NCI-H1417 treated with DMSO at 0.1 percent for 48 hours (cell line): ENCODE measurements at places on chromosomes 13 and 19.

GRCh38 chr19:44530777-44531176 is 1.3 kb upstream of the CEACAM20 start:
- no peak for DNase-seq

DNA sequence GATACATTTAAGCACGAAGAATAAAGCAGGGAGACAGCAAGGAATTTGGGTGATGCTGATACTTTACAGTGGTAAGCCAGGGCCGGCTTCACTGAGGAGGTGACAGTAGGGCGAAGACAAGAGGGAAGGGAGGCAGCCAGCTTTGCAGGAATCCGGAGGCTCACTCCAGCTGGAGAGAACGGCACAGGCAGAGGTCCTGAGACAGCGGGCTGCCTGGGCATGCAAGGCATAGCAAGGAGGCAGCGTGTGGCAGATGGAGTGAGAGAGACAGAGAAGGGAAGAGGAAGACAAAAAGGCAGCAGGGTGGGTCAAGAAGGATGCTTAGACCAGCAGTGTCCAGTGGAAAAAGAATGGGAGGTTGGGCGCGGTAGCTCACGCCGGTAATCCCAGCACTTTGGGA is 83.2 kb upstream of the WASF3 start:
- no peak for DNase-seq

- no peak for DNase-seq
Observed at GRCh38 chr19:34314437-34315313, 50.3 kb upstream of the GPI start.

DNA sequence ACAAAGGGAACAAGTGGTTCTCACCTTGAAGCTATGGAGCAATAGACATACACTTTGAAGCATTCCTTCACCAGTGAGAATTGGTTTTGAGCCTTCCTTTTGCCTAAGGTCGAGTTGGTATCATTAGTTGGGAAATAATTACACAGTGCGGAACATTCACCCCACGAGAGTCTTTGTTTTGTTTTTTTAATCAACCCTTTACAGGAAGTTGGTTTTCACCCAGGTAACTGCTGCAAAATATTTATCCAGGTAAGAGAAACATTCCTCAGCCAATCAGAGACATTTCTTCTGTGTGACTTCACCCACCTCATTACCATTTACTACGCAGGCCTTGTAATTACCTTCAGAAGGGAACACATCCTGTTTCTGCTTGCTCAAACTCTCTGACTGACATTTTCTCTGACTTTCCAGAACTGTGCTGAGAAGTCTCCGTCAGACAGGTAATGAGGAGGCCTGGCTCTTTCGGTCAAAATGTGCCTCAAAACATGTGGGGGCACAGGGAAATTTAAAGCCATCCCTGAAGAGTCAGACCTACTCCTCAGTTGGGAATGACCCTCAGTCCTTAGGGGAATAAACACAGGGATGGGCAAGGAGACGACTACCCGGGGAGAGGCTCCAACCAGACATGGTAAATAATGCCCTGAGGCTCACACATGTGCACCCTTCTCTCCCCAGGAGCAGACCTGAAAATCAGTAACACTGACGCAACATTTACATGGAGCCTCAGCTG is 22.7 kb upstream of the SERP2 start:
- no peak for DNase-seq

DNA sequence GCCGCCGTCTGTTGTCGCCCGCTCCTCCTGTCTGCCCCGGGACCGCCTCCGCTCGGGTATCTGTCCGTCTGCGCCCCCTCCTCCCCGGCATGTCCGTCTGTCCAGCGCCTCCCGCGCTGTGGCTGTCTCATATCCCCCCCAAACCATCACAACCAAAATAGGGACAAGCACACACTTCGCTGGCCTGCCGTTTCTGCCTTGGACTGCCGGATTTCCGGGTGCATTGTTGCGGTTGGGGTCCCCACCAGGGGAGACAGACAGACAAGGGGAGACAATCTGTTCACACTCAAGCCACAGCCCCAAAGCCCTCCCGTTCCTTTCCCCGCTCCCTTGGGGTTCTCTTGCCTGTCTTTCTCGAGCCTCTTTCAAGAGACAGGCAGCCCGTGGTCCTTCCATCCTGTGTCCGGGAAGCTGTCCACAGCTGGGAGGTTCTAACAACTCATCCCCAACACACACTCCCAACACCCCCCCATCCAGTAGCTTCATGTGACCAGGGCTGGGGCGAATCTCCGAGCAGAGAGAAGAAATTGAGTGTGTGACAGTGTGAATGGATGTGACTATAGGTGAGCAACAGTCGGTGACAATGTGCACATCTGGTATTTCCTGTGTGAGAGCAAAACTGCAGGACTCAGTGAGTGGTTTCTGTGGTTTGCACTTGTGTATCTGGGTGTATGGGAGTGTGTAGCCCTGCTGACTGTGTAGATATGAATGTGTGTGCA is 16.5 kb upstream of the FOSB start:
- DNase-seq: no peak

- no peak for DNase-seq
Observed at GRCh38 chr13:42047561-42048341, 697 bp upstream of the DGKH start.

DNA sequence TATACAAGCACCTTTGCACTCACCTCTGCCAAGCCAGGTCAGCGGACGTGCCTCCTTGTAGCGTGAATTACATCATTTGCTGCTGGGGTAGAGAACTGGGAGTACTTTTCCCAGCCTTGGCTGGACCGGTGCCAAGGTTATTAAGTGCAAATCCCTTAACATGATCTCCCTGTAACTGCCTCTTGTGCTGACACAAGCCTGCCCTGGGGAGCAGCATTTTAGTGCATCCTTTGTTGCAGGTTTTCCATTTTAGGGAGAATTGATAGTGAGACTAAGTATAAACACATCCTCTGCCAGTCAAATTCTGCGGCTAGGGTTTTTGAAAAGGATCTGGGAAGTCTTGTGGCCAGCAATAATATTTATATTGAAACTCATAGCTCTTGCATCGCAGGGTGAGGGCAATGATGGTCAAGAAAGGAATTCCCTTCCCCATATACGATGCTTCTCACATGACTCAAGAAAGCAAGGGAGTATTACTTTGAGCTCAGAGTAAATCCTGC is 32.7 kb upstream of the DCLK1 start:
- DNase-seq: peak; percentile 13

DNA sequence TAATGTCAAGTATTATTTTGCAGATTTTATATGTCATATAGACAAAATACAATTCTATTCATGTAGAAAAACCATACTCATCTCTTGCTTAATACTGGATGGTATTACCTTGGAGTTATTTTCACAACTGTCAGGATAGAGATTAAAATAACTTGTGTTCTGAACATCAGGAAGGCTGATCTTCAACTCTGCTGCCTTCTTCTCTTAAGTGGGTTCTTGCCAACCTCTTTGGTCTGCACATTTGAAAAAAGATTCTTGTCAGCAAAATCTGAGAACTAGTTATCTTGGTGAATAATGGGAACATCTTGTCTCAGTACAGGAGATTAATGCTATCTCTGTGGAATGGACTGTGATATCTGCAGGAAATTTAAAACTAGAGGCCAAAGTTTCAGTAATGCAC is 95.2 kb upstream of the FAM216B start:
- DNase-seq: no peak

DNA sequence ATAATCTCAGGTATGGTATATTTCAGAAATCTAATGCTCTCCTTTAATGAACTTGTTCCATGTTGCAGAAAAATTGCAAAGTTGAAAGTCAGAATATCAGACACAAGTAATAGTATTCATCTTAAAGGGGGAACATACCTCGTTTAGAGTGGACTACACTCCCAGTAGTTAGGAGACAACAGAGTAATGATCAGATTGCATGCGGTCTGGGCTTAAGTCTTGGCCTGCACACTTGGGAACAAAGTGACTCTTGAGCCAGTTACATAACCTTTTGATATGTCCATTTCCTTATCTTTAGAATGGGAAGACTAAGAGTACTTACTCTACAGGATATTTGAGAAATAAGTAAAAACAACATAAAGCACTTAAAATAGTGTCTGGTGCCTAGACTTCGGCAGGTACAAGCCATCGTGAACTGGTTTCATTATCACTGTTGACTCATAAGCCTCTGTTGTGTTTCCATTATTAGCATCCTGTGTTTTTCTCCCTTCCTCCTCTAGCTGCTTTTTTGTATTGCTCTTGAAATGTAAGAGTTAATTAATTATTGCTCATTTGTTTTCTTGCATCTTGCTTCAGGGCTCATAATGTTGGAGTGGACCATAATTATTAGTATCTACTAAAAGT is 53.0 kb downstream of the DPY19L3 start:
- no peak for DNase-seq

GRCh38 chr19:6071875-6072274 is 38.4 kb downstream of the RFX2 start:
- DNase-seq: no peak

DNA sequence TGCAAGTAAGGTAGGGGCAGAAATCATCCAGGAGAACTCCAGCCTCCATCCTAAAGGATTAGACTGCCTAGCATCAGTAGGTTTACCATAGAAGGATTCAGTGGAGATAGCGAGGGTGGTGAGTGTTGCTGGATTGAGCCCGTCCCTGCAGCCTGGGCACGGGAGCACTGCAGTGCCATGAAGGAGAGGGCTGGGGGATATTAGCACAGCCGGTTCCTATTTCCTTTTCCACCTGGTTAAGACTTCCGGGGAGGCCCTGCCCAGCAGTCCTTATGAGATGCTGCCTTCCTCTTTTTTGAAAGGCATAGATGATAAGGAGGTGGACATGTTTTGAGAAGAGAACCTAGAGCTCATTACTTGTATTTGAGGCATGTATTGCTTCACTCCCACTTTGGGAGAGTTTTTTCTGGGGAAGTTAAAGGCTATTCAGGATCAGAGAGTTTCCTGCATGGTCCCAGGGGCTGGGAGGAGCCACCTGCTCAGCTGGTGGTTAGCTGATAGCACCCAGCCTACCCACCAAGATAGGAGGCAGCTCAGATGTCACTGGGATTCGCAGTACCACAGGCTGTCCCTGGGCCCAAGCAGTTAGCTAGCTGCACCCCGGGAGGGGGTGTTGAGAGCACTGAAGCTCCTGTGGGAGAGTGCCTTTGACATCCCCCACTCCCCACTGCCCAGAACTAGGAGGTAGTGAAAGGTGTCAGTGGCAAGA is 17.2 kb downstream of the ACTN4 start:
- DNase-seq: no peak

GRCh38 chr19:16875584-16876555 is 12.9 kb upstream of the F2RL3 start:
- DNase-seq: no peak

- no peak for DNase-seq
Observed at GRCh38 chr13:34340534-34340933, 522.6 kb downstream of the RFC3 start.

DNA sequence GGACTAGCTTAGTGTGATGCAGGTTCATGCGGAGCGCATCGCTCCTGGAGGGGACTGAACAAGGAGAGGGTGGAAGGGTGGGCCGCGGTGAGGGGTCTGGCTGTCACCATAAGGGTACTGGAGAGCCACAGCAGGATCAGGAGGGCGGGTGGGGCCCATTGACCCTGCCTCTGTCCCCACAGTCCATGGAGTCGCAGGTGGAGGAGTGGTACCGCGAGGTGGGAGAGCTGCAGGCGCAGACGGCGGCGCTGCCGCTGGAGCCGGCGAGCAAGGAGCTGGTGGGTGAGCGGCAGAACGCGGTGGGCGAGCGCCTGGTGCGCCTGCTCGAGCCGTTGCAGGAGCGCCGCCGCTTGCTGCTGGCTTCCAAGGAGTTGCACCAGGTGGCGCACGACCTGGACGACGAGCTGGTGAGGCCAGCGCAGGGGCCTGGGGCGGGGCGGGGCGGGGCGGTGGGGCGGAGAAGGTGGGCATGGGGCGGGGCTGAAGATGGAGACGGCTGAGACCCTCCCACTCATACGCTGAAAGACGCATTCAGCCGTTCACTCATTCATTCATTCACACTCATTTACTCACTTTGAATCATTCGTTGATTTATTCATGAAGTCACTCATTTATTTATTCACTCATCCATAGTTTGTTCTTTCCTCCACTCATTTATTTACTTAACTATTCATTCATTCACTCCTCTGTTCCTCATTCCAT is 27.5 kb upstream of the SHKBP1 start:
- DNase-seq: no peak

DNA sequence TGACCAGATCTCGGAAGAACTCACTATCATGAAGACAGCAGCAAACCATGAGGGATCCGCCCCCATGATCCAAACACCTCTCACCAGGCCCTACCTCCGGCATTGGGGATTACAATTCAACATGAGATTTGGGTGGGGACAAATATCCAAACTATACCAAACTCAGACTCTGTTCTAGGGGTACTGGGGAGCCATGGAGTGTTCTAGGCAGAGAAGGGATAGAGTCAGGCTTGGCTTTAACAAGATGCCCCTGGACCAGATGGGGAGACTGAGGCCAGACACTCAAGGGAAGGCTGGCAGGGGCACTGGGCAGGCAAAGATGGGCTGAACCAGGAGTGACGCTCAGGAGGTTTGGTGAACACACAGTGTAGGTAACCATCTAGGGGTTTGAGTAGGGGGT is 11.9 kb upstream of the SCN1B start:
- DNase-seq: no peak

DNA sequence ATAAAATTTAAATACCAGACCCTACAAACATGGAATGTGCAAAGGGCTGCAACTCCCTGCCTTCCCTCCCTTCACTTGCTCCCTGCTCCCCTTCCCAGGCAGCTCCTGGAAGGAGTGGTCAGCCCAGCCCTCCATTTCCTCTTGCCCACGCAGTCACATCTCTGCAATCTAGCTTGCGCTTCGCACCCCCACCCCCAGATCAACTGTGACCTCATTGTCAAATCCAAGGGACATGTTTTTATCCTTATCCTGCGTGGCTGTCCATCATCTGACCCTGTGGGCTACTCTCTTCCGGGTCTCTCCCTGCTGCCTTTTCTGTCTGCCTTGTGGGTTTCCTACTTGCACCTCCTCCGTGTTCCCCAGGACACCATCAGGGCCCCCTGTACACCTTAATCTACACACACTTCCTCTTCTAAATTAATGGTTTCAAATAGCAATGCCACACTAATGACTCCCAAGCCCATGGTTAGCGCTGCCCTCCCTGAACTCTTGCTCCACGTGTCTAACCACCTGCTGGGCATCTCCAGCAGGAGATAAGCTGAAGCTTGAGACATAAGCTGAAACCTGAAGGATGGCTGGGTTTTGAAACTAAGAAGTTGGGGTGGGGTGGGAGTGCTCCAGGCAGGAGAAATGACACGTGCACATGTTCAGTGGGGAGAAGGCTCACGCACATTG is 118.3 kb downstream of the USP12 start:
- peak; percentile 10 for DNase-seq

DNA sequence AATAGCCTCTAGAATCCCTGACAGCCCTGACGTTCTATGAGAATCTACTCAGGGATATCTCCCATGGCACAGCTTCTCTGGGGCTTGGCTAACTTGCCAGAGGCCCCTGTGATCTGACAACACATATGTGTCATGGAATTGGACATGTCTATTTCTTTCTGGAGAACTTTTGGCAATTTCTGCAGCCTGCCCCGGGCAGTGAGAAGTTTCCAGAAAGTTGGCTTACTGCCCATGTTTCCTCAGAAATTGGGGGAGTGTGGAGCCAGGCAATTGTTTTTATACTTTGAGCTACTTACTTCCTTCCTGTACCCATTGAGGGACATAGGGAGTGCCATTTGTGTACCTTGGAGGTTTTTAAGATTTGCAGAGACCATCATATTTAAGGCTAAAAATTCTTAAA is 98.9 kb downstream of the FLT1 start:
- DNase-seq: no peak
